Activated CD8-positive, alpha-beta T cell treated with anti-CD3 and anti-CD28 coated beads for 36 hours (primary cell): ENCODE measurements at places on chromosomes 6 and 20. TPM values are rescaled to one million over a fixed set of nuclear protein-coding genes. Genes with fewer than 3 reads are reported as not detected.

DNA sequence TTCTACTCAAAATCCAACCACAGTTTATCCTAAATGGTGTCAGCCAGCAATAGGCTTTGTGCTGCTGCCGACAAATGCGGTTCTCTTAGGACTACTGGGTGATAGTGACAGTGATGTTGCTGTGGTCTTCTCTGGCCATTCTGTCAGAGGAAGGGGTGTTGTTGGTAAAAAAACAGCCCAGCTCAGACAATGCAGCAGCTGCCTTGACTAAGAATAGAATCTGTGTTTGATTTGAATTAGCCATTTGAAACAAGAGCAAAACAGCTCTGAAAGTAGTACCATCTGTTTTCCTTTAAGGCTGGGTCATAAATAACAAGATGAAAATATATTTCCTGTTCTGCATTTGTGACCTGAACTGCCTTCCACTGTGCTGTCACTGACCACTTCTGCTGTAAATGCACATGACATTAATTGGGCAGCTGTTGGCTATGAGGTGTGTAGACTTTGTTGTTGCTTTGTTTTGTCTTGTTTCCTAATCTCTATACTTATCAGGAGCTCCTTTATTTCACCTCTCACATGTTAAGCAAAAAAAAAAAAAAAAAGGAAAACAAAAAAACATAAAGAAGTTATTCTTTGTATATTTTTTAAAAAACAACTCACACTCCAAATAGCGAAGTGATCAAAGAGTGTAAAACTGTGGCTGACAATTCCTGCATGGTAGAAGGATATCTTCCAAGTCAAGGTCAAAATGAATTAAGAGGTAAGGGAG, 497.8 kb upstream of the ARID1B start:
- DNase-seq = no peak

- DNase-seq = no peak
Measured at GRCh38 chr6:7440476-7440875, 50.9 kb downstream of the RIOK1 start.

DNA sequence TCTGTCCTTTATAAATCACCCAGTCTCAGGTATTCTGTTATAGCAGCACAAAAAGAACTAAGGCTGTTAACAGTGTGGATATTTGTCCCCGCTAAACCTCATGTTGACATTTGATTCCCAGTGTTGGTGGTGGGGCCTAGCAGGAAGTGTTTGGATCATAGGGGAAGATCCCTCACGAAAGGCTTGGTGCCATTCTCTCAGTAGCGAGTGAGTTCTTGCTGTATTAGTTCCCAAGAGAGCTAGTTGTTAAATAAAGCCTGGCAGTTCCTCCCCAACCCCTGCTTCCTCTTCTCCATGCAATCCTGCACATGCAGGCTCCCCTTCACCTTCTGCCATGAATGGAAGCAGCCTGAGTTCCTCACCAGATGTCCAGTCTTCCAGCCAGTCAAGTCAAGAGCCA, 29.8 kb upstream of the ERVFRD-1 start:
- DNase-seq = no peak

GRCh38 chr20:60060006-60060557, 101.9 kb downstream of the CDH26 start:
- no peak for DNase-seq

Gene SNX21
- total RNA-seq = 1.4 TPM
